ENCODE measurements at places on chromosomes 5 and 9.
A peak's percentile ranks its signal among the peaks of the same experiment; 100 is the strongest.

DNA sequence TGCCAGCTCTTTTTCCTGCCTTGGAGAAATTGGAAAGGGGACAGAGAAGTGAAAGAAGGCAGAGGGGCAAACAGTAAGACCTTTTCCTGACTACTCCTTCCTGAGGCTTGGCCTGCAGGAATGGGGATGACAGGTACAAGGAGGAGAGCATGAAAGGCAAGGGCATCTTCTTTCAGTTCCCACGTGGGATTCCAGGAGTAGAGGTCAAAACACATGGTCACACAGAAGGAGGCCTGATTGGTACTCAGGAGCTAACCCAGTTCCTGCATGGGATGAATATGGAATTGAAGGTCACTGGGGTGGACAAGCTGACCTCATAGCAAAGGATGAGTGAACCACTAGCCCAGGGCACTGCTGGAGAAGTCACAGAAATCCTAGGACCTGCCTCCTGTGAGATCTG is 112.5 kb upstream of the ZNF366 start:
- no peak for DNase-seq
- no peak overlapping the region for H3K4me3 ChIP-seq
- no peak overlapping the region for H3K27ac ChIP-seq
- H3K36me3 ChIP-seq = no peaks in the 10 kb centered on the region
- H3K4me1 ChIP-seq = no peaks in the 10 kb centered on the region

DNA sequence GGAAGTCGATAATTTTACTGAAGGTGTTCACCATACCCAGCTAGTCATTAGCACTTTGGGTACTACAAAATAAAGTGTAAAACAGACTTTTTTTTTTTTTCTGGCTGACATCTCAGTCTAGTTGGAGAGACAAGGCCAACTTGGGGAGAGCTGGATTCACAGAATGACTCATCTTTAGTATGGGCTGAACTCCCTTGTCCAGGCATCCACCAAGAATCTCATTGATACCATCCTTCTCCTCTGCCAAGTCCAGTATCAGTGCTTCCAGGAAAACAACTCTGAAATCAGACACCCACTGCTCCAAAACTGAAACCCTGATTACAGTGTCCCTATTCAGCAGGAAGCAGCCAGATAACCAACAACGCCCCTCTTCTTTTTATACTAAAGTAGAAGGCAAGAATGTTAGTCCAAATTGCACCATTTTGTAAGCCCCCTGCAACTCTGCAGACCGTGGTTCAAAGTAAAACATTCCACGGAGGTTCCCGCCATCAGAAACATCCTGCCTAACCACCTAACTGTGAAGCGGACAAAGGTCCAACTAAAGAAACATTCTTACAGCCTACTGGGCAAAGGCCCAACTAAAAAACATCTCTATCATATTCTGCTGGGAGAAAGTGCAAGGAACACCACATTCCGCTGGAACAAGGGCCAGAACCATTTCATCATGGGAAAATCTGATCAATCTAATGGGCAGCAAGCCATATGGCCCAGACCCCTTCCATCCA is 728.2 kb downstream of the BRINP1 start:
- H3K4me1 ChIP-seq = no peaks in the 10 kb centered on the region
- no peak overlapping the region for H3K27ac ChIP-seq
- H3K4me3 ChIP-seq = no peak overlapping the region

DNA sequence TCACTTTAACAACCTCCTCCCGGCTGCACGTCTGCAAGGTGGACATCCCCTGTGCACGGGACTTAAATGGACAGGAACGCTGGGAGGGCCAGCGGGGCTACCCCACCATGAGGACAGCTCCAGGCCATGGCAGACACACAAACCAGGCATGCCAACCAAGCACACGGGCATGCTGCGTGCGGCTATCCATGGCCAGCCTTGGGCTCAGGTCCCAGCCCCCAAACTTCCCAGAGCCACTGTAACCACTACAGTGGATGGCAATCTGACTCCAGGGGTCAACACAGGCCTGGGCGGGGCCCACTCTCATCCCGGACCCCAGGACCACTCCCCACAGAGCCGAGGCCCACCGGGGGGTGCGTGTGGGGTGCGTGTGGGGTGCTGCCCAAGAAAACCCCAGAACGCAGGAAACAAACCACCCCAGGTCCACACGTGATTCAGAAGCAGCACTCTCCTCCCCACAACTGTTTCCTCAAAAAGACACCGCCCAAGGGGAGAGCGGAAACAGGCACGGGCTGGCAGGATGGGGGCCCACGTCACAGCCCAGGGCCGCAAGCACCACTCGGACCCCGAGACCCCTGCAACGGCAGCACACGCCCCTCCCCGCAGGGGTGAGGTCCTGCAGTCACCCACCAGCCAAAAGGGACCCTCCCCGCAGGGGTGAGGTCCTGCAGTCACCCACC is 7.4 kb downstream of the SLC12A7 start:
- no peaks in the 10 kb centered on the region for H3K27me3 ChIP-seq
- peak overlapping the region; percentile 80 for H3K27ac ChIP-seq
- H3K36me3 ChIP-seq = no peaks in the 10 kb centered on the region

- DNase-seq = no peak
- no peaks in the 10 kb centered on the region for H3K36me3 ChIP-seq
- no peaks in the 10 kb centered on the region for H3K4me1 ChIP-seq
- H3K4me3 ChIP-seq = no peak overlapping the region
These were observed 20.4 kb upstream of the RFK start for GRCh38 chr9:76414661-76415060.

DNA sequence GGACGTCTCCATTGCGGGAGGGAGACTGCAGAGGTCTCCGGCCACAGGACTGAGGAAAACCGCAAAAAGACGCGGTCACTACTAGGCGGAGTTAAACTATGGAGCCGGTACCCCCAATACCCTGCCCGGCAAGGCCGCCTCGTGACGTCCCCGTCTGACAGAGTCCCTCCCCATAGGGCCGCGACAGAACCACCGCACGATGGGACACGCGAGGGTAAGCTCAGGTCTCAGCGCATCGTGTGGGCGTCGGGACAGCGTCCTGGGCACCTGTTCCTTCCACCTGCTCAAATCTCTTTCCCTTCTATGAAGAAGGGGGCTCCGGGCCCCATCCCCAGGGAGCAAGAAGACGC is 35.2 kb upstream of the GLDC start:
- no peaks in the 10 kb centered on the region for H3K36me3 ChIP-seq
- H3K27me3 ChIP-seq = no peaks in the 10 kb centered on the region
- H3K27ac ChIP-seq = peak overlapping the region; percentile 97
- H3K4me3 ChIP-seq = peak overlapping the region; percentile 66

DNA sequence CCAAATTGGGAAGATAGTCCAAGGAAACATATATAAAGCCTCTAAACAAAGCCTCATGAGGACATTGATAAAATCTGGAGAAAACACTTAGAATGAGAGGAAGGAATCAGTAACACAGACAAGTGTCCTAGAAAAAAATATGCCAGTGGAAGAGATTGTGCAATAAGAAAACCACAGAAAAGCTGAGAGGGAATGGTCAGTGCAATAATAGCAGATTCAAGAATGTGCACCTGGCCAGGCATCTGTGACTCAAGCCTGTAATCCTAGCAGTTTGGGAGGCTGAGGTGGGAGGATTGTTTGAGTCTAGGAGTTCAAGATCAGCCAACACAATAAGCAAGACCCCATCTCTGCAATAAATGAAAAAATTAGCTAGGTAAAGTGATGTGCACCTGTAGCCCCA is 691.2 kb upstream of the CDH6 start:
- H3K4me1 ChIP-seq = no peaks in the 10 kb centered on the region
- H3K27ac ChIP-seq = no peak overlapping the region
- DNase-seq = no peak
- H3K4me3 ChIP-seq = no peak overlapping the region

Data from Peyer's patch (tissue), 4 donors.